Stimulated activated CD4-positive, alpha-beta T cell treated with anti-CD3 and anti-CD28 coated beads, Interleukin-1b, Interleukin-23, amount 100 ng/mL, for 1 hour (primary cell): ENCODE measurements at places on chromosomes 12 and 14.

DNA sequence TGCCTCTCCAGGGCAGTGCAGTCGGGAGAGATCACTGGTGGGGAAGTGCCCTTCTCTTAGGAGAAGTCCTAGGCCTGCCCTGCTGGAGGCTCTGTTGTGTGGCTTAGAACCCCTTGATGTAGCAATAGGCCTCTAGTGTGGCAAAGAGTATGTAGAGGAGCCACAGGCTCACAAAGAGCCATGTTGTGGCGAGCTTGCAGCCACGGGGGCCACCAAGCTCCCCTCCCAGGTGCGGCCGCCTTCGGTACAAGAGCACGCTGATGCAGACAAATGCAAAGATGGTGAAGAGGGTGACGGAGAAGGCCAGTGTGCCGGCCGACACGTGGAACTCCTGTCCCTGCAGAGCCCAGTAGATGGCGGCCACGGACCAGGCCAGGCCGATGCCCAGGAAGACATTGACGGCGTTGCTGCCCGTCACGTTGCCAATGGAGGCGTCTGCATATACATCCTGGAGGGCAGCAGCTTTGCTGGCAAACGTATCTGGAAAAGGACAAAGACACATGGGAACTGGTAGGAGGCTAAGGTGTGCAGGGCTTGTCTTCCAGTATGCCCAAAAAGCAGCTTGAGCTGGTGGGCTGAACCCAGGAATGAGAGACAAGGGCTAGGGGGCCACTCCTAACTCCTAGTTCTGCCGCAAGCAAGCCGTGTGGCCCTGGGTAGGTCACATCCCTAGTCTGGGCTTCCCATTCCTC, 142.8 kb downstream of the SLC8A3 start:
- no peak for DNase-seq

DNA sequence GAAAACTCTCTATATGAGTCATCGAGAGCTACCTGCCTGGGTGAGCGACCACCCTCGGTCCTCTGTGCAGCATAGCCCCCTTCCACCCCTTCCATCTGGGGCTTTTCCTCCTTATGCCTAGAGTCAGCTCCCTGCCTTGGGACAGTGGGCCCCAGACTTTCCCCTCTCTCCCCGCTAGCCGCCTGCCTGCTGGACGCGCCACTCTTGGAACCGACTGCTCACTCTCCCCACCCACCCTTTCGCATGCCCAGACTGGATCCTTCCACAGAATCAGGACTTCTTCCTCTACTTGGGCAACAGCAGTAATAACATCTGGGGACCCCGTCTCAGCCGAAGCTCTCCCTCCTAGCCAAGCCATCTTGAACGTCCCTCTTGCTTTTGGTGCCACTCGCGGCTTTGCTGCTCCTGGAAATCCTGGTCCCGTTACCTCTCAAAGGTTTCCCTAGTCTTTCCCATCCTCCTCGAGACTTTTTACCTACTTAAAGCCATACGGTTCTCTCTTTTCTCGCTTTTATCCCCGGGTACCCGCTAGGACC, 671 bp downstream of the ESYT1 start:
- DNase-seq, result no peak

GRCh38 chr14:62097824-62098223, 335.6 kb downstream of the SNAPC1 start:
- no peak for DNase-seq

DNA sequence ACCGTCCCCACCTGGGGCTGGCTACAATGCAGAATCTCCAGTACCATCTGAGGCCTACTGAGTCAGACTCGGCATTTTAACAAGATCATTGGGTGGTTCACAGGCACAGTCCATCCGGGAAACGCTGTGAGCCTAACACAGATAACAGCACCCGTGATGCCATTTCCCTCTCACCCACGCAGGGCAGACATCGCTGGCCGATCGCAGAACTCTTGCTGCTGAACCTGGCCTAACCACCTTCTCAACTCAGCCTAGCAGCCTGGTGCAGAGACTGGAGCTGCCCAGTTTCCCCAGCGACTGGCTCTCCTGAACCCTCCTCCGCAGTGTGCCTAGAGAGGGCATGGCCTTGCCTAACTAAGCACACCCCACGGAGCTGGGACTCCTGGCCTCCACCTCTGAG, 83.3 kb downstream of the NCOR2 start:
- DNase-seq, result no peak

GRCh38 chr12:131862994-131863710, 31.3 kb upstream of the ULK1 start:
- no peak for DNase-seq

DNA sequence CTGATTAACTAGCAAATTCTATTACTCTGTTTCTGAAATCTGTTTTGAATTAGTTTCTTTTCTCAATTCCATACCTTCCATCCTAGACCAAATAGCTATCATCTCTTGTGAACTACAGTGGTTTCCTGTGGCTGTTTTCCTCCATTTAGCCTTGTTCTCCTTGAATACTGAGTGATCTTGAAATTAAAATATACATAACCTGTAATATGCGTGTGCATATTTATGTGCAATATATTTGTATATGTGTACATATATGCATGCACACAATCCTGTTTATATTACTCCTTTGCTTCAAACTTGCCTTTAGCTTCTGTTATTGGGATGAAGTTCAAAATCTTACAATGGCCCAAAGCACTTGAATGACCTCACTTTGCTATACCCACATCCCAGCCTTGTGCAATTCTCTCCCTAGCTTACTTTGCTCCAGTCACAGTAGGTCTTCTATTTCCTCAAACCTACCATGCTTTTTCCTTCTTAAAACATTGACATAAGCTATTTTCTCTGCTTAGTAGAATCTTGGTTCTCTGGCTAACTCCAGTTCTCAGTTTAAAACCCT, 99.5 kb downstream of the OTOGL start:
- no peak for DNase-seq

- DNase-seq, result no peak
Observed at GRCh38 chr12:93042283-93042682, 113.2 kb upstream of the EEA1 start.

GRCh38 chr12:122051231-122051876, 27.2 kb upstream of the MLXIP start:
- DNase-seq, result no peak

- no peak for DNase-seq
Observed at GRCh38 chr12:28893856-28894255, 255.2 kb upstream of the FAR2 start.

GRCh38 chr12:85309125-85309566, 29.1 kb downstream of the ALX1 start:
- DNase-seq, result no peak

GRCh38 chr14:104974665-104975390, 3.3 kb downstream of the AHNAK2 start:
- DNase-seq, result no peak

DNA sequence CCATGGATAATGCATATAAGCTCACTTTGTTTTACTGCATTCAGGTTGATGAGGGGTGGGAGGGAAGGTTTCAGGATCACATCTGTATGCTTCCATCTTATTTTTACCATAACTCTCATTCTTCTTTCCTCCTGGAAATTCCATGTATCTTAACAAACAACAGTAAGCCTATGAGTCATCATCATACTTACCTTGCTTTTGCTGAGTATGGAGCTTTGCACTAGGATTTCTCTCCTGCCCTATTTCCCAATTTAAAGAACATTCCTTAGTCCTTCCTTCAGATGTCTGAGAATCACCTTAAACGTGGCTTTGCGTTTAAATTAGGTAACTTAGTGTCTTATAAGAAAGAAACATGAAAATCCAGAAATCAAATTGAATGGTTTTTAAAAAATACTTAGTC, 1.6 kb upstream of the CLEC14A start:
- DNase-seq, result no peak

- no peak for DNase-seq
Observed at GRCh38 chr12:59164991-59165718, 244.9 kb upstream of the LRIG3 start.

GRCh38 chr14:65095633-65096205, 6.6 kb downstream of the MAX start:
- DNase-seq, result no peak

GRCh38 chr12:48940181-48940580, 14.9 kb upstream of the FKBP11 start:
- no peak for DNase-seq

- DNase-seq, result no peak
Observed at GRCh38 chr12:43551971-43552559, at the start of gene ADAMTS20. Gene ADAMTS20, minus strand, starts transcription at chr12:43552203. Its CDS starts 282 bp downstream, at chr12:43551921.

- no peak for DNase-seq
Observed at GRCh38 chr12:113010701-113011100, 32.4 kb downstream of the OAS2 start.

DNA sequence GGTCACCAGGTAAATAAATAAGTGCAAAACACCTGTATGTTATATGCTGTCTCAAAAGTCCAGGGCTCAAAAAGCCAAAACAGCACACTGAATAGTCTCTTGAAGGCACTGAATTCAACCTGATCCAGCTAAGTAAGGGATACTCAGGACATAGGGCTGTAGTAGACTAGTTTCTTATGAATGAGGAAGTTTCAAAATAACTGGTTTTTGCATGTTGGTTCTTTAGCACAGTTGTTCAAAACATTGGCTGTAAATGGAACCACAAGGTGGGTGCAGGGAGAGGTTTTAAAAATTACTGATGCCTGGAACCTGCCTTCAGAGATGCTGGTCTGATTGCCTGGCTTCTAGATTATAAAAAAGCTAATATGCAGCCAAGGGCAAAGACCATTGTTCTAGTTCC, 34.1 kb downstream of the NDUFA12 start:
- DNase-seq, result no peak

GRCh38 chr12:55467836-55468235, 2.1 kb downstream of the OR6C70 start:
- DNase-seq, result no peak

DNA sequence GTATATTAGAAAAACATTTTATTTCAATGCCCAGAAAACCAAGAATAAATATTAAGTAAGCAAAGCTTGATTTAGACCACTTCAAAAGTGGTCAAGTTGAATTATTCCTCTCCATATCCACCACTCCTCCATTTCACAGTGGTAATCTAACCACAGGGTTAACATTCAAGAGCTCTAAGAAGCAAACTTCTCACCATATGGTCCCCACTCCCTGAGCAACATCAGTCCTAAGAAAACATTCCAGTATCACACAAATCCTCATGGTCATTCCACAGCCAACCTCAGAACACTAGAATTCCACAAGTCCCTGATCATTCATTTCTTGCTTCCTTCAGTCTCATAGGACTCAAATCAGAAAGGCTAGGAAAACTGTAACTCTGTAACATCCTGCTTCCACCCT, 47.9 kb downstream of the ST8SIA1 start:
- no peak for DNase-seq

DNA sequence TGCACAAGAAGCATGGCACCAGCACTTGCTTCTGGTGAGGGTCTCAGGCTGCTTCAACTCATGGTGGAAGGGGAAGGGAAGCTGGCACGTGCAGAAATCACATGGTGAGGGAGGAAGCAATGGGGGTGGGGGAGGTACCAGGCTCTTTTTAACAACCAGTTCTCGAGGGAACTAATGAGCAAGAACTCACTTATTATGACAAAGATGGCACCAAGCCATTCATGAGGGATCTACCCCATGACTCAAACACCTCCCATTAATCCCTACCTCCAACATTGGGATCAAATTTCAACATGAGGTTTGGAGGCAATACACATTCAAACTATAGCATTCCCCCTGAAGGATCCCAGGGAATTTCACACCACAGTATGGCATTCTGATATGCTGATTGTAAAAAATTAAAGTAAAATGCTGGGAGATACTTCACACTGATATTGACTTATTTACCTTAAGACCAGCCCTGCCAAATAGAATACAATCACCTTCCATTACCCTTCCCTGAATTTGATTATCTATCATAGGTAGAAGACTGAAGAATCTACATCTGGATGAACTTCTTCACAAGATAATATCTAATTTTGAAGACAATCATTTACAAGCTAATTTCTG, 201.7 kb upstream of the PLXNC1 start:
- no peak for DNase-seq

DNA sequence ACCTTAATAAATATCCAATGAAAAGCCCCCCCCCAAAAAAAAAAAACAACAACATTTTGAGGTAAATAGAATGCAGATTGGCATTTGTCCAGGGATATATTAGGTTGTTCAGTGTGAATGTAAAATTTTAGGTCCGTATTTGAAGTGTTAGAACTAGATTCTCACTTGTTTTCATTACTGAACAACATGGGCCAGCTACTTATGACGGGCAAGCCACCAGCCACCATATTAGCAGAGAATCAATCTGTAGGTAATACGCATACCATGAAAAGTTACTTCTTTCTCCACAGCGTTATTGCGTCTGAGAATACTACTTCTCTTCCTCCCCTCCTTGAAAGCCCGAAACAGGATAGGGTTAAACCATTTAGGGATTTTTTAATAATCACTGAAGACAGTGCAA, 5.4 kb downstream of the FLRT2 start:
- DNase-seq, result no peak

DNA sequence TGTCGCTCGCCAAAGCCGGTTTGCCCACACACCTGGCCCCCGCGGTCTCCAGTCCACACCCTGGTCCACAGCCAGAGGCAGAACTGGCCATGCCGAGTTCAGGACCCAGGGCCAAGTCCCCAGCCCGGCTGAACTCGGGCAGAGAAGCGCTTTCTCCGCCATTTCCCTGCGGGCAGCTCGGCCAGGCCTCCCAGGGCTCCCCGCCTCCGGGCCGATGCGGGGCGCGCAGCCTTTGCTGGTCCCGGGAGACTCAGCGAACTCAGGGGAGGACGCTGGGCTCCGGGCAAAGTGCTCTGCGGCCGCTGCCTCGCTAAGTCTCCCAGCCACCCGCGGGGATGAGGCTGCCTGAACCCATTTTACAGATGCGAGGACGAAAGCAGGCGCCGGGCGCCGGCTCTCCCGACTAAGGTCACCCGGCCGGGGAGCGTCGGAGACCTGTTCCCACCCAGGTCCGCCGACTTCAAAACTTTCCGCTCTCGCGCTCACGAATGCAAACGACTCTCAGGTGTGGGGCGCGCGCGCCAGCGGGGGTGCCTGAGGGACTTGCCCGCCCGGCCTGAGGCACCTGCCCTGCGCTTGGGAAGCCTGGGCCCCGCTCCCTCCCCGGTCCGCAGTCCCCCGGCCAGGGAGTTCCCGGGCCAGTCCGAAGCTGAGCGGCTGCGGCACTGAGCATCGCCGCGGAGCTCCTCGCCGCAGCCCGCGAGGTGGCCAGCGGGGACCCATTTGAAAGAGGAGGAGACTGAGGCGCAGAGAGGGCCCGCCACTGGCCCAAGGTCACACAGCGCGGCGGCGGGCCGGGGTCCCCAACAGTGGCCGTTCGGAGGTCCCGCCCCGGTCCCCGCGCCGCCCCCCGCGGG, 627 bp downstream of the TESC start:
- no peak for DNase-seq

DNA sequence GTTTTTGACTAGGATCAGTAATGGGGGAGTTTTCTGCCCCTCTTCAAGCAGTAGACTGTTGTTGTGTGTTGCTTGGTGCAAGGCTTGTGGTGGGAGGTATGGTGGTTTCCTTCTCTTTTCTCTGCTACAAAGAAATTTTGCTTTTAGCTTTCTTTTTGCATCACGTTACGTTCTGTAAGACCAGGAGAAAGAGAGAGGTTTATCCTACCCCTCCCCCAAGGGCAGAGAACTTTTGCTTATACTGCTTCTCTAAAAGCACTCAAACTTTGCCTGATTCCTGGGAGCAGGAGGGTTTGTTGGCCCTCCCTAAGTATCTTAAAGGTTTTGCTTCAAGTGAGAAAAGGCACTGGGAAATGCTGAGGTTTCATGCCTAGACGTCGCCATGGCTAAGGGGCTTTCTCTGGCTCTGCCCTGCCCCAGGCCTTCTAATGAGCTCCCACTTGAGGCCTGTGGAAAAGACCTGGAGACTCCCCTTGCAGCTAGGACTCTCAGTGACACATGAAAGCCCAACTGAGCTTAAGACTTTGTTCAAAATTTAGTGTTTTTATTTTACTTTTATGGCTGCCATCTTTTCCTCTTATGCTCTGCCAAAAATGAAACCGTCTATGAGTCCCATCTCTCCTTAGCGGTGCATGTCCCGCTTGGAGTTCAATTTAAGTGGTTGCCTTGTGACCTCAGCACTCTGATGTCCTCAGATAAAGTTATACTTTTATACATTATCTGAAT, 49.2 kb downstream of the EIF2S3B start:
- no peak for DNase-seq
